Activated T-helper 9 cell treated with anti-CD3 and anti-CD28 coated beads, Interleukin-2, amount 50 U/mL, for 16 hours (primary cell): ENCODE measurements at places on chromosomes 16 and 17.

DNA sequence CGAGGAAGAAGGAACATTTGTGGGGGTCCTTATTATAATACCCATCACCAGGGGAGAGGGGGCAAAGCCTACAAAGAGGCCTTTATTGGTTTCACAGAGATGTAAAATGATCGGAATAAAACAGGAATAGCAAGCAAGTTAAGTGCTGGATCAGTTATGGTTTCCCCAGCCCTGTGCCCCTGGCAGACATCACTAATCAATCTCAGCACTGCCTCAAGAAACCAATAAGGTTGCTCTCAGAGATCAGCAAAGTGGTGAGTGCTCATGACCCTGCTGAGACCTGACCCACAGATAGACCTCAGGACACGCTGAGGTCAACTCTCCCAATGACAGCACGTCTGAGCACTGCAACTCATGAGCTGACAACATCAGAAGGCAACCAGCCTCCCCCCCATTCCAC is 66.3 kb downstream of the ZNF423 start:
- no peak for DNase-seq

- no peak for DNase-seq
Observed at GRCh38 chr17:10316801-10317542, 55.8 kb downstream of the MYH13 start.

GRCh38 chr16:35788381-35788780 is 2329.0 kb downstream of the TP53TG3F start:
- DNase-seq, result no peak

- DNase-seq, result no peak
Observed at GRCh38 chr16:87968541-87968940, 17.3 kb downstream of the BANP start.

GRCh38 chr16:89561142-89561883 is 831 bp downstream of the RPL13 start:
- DNase-seq, result no peak

- DNase-seq, result no peak
Observed at GRCh38 chr16:17557480-17557879, 86.7 kb upstream of the XYLT1 start.

DNA sequence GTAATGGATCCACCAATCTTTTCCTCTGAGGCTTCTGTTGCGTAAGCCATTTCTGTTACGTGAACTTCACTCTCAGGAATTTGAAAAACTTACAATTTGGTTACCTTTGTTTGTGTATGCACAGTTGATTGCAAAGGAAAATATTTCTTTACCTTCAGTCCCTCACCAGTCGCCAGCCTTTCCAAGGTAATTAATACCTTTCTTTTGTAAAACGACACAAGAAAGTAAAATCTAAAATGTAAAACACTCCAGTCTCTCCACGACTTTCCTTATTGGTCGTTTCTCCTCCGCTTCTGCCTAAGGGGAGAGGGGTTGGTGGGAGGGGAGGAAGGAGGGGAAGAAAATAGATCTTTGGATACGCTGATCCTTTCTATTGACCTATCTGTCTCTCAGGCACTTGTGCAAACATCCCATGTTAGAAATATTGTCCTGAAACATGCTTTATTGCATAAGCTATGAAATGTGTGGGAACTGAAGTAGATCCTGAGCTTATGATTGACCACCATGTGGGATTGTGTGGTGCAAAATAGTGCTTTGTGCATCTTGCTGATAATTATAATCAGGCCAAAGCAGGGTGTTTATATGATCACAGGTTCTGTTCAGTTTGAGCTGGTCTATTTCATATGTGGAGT is 32.4 kb upstream of the EFCAB13 start:
- no peak for DNase-seq

GRCh38 chr16:14502256-14502875 is 127.7 kb downstream of the PARN start:
- no peak for DNase-seq

DNA sequence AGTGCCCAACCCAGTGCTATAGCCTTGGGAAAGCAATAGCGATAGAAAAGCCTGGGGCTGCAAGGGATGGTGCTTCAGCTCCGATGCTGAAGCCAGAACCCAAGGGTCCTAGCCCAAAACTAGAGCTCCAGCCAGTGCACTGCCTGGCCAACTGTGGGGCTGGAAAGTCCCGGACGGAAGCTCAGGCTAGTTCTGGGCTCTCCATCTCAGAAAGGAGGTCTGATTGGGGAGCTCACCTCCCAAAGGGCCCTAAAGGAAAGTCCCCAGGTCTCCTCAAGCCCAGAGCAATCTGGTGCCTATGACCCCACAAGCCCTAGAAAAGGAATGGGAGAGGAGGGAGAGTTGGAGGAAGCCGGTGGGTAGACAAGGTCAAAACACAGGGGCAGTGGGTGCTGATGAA is 2.0 kb upstream of the ABCC3 start:
- DNase-seq, result no peak

- DNase-seq, result no peak
Observed at GRCh38 chr16:9817586-9817985, 364.6 kb downstream of the GRIN2A start.

- no peak for DNase-seq
Observed at GRCh38 chr17:7837408-7838088, 3.5 kb downstream of the KDM6B start.

- DNase-seq, result no peak
Observed at GRCh38 chr17:4405038-4405669, 28.6 kb upstream of the SPNS3 start.

- no peak for DNase-seq
Observed at GRCh38 chr16:188674-189073, 8.4 kb downstream of the HBQ1 start.

GRCh38 chr16:75035410-75035968 is 36.7 kb downstream of the ZNRF1 start:
- DNase-seq, result no peak

- DNase-seq, result no peak
Observed at GRCh38 chr17:9974448-9975381, 69.6 kb upstream of the RCVRN start.

DNA sequence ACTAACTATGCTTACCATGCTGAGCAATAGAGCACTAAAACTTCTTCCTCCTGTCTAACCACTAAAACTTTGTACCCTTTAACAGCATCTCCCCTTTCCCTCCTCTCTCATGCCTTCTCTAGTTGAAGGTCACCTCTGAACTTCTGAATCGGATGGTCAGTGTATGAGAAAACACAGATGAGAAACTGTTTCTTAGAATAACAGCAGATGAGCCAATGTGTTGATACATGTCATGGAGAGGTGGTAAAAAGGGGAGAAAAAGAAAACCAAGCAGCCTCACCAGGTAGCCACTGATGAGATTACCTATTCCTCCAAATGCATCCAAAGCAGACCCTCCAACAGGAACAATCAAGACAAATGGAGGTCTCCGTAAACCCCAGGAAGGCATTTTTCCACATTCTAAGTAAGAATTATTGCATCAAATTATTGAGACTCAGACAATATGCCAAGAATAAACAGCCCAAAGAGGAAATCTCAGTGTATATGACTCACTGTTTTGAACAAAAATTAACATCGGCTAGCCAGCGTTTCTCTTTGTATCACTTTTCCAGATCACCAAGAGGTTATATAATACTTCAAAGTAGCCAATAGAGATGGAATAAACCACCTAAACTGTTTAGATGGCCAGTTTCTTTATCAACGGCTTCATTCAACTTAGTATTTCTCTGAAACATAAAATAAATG is 793.3 kb upstream of the SOX9 start:
- no peak for DNase-seq

GRCh38 chr17:64399767-64400156 is 9.1 kb upstream of the PECAM1 start:
- DNase-seq, result no peak

- DNase-seq, result no peak
Observed at GRCh38 chr17:79473876-79474440, 136.9 kb downstream of the RBFOX3 start.

DNA sequence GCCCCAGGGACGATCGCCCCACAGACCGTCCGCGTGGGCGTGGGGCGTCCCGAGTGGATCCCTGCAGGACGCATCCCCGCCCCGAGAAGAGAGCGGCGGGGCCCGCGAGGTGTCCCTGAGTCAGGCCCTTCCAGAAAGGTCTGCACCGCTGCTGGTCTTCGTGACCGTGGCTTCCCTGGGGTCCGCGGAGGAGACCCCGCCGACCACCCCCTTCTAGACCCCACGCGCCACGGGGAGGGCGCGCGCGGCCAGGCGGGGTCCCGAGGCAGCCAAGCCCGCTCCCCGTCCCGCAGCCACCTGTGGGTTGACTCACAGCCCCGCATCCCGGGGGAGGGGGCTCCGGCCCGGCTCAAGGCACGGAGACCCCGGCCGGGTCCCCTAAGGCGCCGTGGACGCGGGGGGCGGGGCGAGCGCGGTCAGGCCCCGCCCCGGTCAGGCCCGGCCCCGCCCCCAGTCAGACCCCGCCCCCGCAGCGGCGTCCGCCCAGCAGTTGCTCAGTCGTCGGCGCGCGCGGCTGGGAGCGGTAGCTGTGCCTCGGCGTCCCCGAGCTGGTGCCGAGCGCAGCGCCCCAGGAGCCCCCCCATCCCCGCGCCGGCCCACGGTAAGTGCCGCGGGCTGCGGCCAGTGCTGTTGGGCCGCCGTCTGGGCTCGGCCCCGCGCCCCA is at the start of gene BAIAP3:
Gene BAIAP3, plus strand, starts transcription at position 497 of the 664 bp plus-strand sequence. CDS start 4,905 bp downstream, outside the sequence.
- DNase-seq, result peak; percentile 44

DNA sequence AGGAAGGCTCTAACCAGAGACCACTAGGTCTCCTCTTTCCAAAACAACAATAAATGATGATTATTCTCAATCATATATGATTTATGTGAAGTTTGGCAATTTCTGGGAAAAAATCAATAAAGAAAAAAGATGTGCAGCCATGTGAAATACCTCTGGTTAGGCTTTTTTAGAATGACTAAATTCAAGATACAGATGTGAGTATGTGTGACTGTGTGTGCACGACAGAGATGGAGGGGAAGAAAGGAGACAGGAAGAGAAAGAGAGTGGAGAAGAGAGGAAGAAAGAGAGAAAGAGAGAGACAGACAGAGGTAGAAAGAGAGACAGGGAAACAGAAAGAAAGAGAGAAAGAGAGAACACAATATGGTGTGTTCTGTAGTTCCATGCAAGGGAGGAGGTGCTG is 558.6 kb upstream of the CDH5 start:
- no peak for DNase-seq
